ENCODE measurements at places on chromosomes 3 and 15.

GRCh38 chr3:55709411-55710012 is 222.4 kb upstream of the WNT5A start:
- no peak for DNase-seq

- DNase-seq: no peak
Observed at GRCh38 chr15:51137880-51138430, 43.2 kb upstream of the TNFAIP8L3 start.

DNA sequence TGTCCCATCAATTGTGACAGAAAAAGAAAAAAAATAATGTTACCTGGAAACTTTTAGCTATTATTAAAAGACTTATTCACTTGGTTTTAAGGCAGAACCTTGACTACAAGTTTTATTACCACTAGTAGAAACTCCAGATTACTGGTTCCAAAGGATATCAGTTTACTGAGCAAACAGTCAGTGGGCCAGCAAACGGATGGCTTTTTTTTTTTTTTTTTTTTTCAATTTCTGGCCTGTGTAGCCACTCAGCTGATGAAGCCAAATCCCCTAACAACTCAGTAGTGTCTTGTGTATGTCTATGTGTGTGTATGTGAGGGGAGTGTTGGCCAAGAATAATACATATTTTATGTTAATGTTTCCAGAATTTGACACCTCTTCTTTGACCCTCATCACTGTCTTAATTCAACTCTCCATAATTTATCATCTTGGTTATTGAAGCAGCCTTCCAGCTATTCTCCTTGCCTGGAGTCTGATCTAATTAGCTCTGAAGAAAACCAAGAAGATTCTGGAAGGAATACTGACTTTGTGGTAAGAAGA is 724.9 kb downstream of the NSUN3 start:
- no peak for DNase-seq

DNA sequence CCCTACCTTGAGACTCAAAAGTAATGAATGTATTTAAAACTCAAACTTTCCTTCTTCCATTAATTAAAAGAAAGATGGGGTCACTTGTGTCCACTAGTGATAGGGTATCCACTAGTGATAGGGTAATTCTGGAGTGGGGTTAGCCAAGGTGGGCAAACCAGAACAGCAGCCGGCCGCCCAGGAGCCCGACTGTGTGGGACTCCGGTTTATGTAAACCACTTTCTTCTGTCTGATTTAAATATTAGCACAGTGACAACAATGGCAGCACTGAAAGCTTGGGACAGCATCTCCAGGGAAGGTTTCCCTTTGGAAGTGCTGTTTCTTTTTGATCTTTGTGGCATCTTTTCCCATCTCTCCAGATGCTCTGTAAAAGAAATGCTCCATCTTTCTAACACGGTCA is 722 bp downstream of the MYZAP start:
- DNase-seq: no peak

DNA sequence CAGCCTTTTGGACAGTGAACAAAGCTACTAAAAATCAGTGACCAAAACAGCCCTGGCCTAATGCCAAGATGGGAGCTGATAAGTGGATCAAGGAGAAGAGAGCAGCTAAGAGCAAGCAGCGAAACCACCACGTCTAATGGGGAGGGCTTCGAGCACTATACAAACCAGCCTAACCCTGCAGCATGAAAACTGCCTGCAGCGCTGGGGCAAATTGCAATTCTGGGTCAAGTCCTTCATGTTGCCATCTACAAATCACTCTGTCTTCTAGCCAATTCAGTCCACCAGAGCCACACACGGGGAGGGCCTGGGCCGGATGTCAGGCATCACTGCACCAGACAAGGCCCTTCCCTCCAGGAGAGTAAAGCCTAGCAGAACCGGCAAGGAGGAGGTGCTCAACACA is 30.5 kb upstream of the SPATA12 start:
- DNase-seq: no peak

GRCh38 chr3:130341388-130341787 is 4.1 kb upstream of the COL6A5 start:
- no peak for DNase-seq

DNA sequence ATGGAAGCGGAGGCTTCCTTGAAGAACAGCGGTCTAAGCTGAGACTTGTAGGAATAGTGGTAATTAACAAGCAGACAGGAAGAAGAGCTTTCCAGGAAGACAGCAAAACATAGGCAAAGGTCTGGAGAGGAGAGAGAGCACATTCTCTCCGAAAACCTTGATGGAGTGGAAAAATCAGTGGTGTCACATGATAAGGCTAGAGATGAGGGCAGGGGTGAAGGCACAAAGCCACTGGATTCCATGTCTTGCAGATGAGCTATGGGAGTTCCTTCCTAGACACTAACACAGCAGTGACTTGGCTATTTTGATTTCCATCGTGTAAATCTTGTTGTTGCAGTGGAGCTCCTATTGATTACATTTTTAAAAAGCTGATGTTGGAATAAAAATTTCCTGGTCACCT is 132.0 kb downstream of the MCTP2 start:
- DNase-seq: no peak
